ENCODE measurements at places on chromosomes 6 and 20. TPM values are rescaled to one million over a fixed set of nuclear protein-coding genes. Genes with fewer than 3 reads are reported as not detected.

GRCh38 chr6:3803627-3804468, 45.3 kb upstream of the FAM50B start:
- DNase-seq, result no peak

- DNase-seq, result no peak
Measured at GRCh38 chr6:10073341-10073740, 341.5 kb downstream of the TFAP2A start.

- no peak for DNase-seq
Measured at GRCh38 chr6:126614642-126615504, 275.0 kb downstream of the CENPW start.

PTP4A1 gene
- total RNA-seq, result 77.8 TPM

PI3 gene
- 1.4 TPM for total RNA-seq

GRCh38 chr20:58647162-58647795, 3.8 kb upstream of the STX16 start:
- DNase-seq, result no peak

SLC52A3 gene
- total RNA-seq, result 1.3 TPM

PKHD1 gene
- total RNA-seq, result 33.0 TPM

All from pancreas (tissue), 10 donors.